NCI-H460 (cell line): ENCODE measurements at places on chromosomes 1 and 21. TPM values are rescaled to one million over a fixed set of nuclear protein-coding genes. Genes with fewer than 3 reads are reported as not detected.

Gene C1orf87
- not detected in 2 replicates for total RNA-seq

Gene SLC41A1
- total RNA-seq: 26.4 TPM in 2 replicates

Gene PIAS3
- total RNA-seq: 18.6 and 19.9 TPM in 2 replicates

Gene UQCRH
- 655 and 672 TPM in 2 replicates for total RNA-seq

Gene OR14K1
- total RNA-seq: not detected in 2 replicates

Gene TAS1R1
- total RNA-seq: not detected in 2 replicates

Gene C4BPB
- not detected in 2 replicates for total RNA-seq

Gene IGSF9
- not detected in 2 replicates for total RNA-seq

Gene CCT8
- 220 and 222 TPM in 2 replicates for total RNA-seq

Gene ZNF593OS
- total RNA-seq: not detected in 2 replicates

Gene LCE2B
- not detected in 2 replicates for total RNA-seq

Gene DMBX1
- total RNA-seq: 0.09 TPM in 1 of 2 replicates, not detected in the other

Gene LCE2A
- total RNA-seq: not detected in 2 replicates

Gene ARTN
- total RNA-seq: 9.7 and 10.7 TPM in 2 replicates

Gene AVPR1B
- total RNA-seq: not detected in 2 replicates

Gene ECE1
- total RNA-seq: 72.8 and 79.5 TPM in 2 replicates

Gene LIN28A
- total RNA-seq: not detected in 2 replicates

Gene AADACL4
- not detected in 2 replicates for total RNA-seq

Gene DNAH14
- total RNA-seq: 106 and 108 TPM in 2 replicates

- DNase-seq: no peak
Measured at GRCh38 chr1:78370356-78370755, 120.4 kb upstream of the PTGFR start.

DNA sequence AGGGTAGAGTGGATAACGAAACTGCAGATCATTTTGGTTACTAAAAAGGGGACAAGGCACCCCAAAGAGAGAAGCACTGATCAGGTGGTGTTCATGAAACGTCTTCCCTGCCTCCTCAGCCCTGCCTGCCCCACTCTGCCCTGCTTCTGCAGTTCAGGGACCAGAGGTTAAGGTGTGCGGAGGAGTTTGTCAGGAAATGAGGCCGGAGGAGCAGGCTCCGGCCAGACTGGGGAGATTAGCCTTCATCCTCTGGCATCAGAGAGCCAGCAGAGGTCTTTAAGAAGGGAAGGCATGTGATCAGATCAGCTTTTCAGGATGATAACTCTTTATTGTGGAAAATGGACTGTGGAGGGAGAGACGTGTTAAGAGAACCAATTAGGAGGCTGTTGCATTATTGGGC lies 291.9 kb upstream of the NR5A2 start:
- no peak for DNase-seq

DNA sequence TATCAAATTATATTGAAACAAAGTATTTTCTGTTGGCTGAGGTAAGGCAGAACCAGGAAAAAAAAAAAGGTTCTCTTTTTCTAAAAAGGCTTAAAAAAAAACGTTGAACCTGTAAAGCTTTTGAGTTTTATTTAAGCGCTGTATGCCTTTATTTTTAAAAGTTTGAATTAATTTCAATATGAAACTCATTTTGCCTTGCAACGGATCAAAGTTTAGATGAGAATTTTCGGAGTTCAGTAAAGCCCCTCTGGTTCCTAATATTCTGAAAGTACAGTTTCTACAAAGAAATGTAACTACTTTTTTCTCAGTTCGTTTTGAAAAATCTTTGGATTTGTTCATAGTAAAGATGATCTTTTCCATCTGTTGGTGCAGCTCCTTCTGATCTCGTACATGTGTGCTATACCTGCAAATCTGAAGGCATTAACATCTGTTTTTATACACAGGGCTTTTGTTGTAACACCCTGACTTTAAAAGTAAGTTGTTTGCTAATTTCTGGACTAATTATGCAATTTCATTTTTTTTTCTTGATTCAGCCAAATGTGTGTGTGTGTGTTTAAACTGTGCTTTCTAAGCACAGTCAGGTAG lies 1.7 kb downstream of the ZBTB18 start:
- DNase-seq: no peak

DNA sequence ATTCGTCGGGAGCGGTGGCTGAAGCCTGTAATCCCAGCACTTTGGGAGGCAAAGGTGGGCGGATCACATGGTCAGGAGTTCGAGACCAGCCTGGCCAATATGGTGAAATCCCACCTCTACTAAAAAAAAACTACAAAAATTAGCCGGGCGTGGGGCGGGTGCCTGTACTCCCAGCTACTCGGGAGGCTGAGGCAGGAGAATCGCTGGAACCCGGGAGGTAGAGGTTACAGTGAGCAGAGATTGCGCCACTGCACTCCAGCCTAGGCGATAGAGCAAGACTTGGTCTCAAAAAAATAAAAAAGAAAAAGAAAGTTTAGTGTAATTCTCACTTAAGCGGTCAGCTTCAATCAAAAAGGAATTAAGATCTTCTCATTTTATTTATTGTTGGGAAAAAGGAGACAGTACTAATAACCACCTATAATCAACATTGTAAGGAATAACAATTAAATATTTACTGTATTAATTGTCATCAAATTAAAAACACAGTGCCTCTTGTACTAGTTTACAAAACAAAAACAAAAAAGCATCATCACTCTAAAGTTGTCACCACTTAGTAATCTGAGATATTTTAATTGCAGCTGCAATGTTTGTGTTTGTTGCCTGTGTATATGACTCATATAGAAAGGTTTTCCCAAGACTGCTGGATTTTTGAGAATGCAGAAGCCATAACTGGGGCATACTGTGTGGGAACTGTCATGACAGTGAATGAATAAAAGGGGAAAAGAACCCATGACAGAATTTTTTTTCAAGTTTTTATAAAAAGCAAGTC lies 3.7 kb downstream of the FBXO42 start:
- DNase-seq: peak; percentile 77

- DNase-seq: no peak
Measured at GRCh38 chr1:38037221-38037939, 9.2 kb downstream of the POU3F1 start.

DNA sequence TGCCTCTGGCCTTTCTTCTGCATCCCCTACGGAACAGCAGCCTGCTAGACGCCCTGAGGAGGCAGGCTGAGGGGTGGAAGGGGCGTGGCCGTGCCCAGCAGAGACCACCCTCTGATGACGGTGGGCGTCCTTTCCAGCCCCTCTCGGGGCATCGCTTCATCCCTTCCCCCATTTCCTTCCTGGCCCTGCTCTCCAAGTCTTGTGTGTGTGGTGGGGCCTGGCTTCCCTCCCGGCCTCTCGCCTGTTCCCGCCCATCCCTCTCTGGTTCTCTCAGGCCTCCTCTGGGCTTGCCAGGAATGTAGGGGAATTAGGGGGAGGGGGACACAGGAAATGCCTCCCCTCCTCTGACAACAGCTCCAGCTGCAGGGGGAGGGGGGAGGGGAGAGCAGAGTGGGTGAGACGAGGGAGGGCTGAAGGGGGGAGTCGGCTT lies 51.1 kb downstream of the SKI start:
- no peak for DNase-seq

GRCh38 chr1:110634455-110635311 lies 28.5 kb upstream of the KCNA2 start:
- no peak for DNase-seq

DNA sequence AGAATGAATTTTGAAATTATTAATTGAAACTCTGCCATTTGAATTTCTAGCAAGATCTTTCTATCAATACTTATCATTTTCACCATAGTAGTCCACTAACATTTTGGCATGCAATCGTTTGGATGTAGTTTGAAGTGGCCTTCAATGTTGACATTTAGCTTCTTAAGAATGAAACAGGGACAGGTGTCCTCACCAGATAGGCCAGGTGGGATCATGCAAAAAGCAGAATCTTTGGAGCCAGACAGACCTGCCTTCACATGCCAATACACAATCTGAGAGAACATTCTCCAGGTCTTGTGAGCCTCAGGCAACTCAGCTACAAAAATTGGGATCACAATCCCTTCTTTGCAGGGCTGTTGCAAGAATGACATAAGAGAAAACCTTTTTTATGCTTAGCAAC lies 18.3 kb upstream of the HSPA13 start:
- no peak for DNase-seq

GRCh38 chr1:23591460-23592208 lies 32.3 kb upstream of the ID3 start:
- no peak for DNase-seq

DNA sequence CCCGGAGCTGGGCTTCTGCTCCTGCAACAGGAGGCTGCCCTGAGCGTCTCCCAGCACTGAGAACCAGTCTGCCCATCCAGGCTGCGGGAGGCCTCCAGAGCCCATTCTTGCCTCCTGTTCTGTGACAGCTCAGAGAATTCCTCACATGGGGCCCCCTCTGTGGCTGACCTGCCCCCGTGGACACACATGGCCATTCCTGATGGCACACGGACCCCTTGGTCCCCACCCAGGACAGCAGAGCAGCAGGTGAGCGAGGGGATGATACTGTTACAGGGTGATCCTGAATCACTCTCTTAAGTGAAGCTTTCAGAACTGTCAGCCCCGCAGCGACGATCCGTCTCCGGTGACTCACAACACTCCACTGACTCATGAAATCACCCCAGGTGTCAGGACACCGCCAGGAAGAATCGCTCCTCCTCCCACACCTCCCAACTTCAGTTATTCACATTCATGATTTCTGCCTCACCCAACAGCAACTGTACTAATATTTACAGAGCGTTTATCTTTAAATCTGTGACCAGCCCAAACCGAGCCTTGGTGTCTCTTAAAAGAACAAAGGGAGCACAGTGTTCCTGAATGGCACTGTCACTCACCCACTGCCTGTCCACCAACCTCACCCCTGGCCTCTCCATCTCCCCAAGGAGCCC lies 22.5 kb downstream of the CHD5 start:
- peak; percentile 29 for DNase-seq

DNA sequence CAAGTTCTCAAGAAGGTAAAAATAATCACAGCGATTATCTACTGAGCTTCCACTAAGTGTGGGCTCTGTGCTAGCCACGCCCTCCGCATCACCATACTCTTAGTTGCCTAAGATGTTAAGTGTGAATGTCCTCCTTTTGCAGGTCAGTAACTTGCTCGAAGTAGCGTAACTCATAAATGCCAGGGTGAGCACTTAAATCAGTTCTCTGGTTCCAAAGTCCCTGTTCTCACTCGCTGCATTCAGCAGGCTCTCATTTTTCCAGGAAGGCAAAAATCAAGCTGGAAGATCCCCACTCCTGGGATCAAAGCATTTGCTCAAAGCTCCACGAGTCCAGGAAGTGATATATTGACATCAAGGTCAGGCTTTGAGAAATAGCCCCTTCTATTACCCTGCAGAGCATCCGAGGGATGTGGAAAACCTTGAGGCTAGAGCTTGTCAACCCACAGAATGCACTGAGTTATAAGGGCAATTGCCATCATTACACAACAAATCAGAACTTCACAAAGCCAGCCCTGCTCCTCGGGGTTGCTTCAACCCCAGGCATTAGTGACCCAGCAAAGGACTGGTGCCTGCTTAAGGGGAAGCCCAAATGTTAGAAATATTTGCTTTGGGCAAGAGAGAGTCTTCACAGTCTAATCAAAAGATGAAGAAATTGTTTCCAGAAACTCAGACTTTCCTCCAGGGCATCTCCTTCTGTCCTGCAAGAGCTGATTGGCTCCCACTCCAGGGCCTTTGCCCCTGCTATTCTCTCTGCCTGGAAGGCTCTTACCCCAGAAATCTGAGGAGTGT lies 19.5 kb downstream of the SLC30A1 start:
- no peak for DNase-seq

DNA sequence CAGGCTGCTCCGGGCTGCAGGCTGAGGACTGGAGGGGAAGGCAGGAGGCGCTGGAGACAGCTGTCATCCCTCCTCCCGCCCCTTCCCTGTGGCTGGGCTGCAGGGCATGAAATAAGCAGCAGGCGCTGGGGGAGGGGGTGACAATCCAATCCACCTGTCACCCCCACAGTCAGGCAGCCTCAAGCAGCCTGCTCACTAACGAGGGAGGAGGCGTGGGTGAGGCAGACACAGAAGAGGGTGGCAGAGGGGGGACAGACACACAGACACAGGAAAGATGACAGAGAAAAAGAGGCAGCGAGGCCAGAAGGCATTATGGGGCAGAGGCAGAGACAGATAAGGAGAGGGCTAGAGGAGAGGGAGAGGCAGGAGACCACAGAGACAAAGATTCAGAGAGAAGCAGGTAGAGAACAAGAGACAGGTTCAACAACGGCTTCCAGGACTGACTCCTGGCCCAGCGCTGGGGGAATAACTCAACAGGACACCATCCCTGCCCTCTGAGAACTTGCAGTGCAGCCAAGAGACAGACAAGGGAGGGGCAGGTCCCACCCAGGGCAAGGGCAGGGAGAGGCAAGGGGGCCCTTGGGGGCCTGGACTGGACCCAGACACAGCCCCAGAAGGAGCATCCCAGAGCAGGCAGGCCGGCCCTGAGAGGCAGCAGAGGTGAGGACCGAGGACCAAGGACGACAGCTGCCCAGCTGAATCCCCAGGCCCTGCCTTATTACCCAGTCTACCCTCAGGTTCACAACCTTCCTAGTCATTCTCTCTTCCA lies 11.2 kb downstream of the MEF2D start:
- DNase-seq: no peak

- peak; percentile 13 for DNase-seq
Measured at GRCh38 chr1:8482979-8483381, 165.1 kb downstream of the SLC45A1 start.

GRCh38 chr1:231418741-231419107 lies 3.4 kb downstream of the EGLN1 start:
- DNase-seq: no peak

GRCh38 chr1:19059773-19060172 lies 103.3 kb upstream of the IFFO2 start:
- DNase-seq: no peak

GRCh38 chr1:61116421-61116820 lies 34.1 kb downstream of the NFIA start:
- no peak for DNase-seq

- DNase-seq: peak; percentile 43
Measured at GRCh38 chr1:6246497-6247467, 2.8 kb downstream of the HES3 start.

DNA sequence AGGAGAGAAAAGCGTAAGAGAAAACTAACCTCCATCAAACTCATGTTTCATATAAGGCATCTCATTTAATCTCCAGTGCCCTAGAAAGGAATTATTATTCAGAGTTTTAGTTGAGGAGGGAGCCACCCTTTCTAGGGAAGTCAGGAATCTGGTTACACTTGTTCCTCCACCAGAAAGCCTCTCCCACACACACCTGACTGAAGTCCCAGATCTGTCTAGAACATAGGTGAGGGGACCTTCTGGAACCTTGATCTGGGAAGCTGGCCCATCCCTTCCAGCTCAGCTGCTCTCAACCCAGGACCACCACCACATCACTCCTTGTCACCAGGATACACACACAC lies 1.9 kb upstream of the DENND2D start:
- no peak for DNase-seq

DNA sequence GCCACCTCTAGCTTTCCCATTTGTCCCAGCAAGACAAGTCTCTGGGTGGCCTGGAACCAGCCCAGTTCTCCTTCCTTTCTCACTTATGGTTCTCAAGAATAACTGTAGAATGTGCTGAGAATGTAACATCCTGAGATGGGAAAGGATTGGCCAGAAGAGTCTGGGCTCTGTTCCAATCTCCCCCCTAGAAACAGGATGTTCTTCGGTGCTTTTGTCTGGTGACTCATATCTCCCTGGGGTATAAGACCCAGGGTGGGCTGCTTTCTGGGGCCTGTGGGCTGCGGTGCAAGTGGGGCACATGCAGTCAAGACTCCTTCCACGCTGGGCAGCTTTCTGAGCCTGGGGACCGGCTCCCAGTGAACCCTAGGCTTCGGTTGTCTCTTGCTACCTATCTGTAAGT lies 251.2 kb upstream of the POU3F1 start:
- no peak for DNase-seq

GRCh38 chr1:96016219-96016618 lies 705.4 kb upstream of the PTBP2 start:
- no peak for DNase-seq
